T-helper 1 cell (primary cell): ENCODE measurements at places on chromosomes 13 and 19.

GRCh38 chr13:60700994-60701393 lies 304.0 kb downstream of the TDRD3 start:
- DNase-seq = no peak

- DNase-seq = no peak
Measured at GRCh38 chr13:94210816-94211215, 268.7 kb downstream of the DCT start.

DNA sequence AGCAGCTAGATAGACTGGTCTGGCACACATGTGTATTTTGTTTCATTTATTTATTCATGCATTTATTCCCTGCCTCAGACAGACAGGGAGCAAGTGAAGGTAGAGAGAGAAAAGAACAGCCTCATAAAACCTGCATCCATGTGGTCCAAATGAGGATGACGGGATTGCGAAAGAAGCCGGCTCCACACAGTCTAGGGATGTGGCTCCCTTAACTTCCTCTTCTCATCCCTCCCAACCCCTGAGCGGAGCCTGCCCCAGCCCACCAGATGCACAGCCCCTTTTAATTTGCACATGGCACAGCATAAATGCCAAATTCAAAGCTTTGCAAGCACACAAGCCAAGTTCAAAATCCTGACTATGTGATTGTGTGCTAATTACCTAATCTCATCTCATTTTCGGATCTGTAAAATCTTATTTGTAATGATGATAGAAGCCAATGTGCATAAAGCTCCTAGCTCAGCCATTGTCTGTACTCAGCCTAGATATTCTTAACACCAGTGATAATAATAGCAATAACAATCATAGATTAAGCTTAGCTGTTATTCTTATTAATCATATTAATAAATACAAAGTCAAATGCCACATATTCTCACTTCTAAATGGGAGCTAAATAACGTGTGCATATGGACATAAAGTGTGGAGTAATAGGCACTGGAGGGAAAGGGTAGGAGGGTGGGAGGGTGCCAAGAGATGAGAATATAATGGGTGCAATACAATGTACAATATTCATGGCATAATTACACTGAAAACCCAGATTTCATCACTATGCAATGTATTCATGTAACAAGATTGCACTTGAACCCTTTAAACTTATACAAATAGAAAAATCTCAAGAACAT lies 156.3 kb downstream of the DCT start:
- no peak for DNase-seq

GRCh38 chr13:106088085-106088484 lies 447.4 kb downstream of the EFNB2 start:
- no peak for DNase-seq
